NCI-H748 treated with DMSO at 0.1 percent for 48 hours (cell line): ENCODE measurements at places on chromosomes 11 and 22.

DNA sequence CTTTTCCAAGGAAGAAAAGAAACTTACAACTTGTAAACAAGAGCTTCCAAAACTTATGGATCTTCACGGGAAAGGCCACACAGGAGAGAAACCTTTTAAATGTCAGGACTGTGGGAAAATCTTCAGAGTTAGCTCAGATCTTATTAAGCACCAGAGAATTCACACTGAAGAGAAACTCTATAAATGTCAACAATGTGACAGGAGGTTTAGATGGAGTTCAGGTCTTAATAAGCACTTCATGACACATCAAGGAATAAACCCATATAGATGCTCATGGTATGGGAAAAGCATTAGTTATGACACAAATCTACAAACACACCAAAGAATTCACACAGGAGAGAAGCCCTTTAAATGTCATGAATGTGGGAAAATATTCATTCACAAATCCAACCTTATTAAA lies 32.4 kb downstream of the GAB2 start:
- DNase-seq: no peak

DNA sequence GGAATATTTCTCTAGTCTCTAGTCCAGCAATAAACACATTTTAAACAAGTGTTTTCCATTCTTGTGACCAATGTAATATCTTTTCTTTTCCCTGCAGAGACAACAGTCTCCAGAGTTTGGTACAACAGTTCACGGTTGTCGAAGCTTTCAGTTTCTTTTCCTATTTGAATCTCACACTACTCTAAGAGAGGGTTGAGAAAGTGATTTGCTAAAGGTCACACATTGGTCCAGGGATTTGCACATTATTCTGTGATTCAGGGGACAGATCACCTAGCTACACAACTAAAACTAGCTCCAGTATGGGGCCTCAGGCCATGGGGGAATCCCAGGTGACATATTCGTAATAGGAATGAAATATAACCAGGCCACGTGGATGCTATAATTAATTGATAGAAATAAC lies 132.5 kb downstream of the HIPK3 start:
- no peak for DNase-seq

DNA sequence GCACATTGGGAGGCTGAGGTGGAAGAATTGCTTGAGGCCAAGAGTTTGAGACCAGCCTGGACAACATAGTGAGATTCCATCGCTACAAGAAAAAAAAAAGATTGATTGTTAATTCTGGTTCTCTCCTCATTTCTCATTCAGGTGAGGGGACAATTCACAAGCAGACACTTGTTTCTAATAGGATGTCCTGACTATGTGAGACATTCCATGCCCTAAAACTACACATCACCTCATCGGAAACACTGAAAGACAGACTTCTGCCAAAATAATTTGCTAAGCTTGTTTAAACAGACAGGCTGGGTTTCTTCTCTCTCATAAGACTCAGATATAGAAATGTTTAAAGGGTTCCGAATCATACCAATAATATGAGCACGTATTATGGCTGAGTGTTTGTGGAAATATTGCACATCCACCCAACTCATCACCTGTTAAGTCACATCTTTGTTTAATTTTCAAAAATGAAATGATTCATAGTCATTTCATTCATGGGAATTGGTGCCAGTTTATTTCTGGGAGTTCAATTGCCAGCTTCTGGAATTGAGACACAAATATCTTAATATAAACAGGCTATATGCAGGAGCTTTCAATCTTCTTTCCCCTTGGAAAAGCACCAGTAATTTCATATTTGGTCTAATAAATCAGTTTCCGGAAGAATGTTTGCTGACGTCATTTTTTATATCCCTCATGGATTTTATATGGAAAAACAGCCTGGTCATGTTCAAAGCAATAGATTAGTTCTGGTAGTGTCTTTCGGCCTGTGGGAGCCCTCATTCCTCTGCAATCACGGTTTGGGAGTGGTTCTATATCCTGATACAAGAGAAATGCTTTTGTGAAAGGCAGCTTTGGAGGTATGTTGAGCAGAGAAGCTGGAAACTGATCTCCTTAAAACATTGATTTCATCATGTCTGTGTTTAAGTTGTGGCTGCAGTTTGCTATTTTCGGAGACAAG lies 87.0 kb downstream of the BDNF start:
- no peak for DNase-seq

GRCh38 chr11:30479899-30480298 lies 106.3 kb downstream of the MPPED2 start:
- DNase-seq: no peak

DNA sequence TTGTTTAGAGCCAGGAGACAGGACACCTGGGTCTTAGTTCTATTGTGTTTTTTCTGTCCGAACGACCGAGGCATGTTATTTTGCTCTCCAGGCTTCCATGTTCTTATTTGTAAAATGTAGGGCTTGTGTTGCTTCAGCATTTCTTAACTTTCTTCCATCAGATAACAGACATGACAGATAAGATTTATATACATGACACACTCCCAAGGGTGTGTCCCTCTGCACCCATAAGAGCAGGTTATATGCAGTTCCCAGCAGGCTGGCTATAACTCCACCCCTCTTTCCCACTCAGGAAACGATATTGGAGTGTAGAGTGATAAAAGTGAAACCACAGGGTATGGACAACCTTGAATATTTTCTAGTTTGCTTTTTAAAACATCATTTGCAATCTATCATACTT lies 65.8 kb downstream of the APIP start:
- no peak for DNase-seq

DNA sequence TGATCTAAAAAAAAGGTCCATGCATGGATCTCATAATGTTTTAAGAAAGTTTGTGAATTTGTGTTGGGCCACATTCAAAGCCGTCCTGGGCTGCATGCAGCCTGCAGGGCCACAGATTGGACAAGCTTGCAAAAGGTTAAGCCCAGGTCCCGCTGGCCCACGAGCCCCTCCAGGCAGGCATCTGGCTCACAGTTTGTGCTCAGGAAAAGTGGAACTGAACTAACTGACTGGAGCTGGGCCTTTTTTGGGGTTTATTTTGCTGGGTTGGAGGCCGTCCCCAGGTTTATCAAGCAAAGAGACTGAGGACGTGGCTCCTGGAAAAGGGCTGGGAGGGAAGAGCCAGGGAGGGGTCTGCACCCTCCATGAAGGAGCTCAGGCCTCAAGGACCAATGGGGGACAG lies 32.1 kb upstream of the BAIAP2L2 start:
- DNase-seq: no peak

DNA sequence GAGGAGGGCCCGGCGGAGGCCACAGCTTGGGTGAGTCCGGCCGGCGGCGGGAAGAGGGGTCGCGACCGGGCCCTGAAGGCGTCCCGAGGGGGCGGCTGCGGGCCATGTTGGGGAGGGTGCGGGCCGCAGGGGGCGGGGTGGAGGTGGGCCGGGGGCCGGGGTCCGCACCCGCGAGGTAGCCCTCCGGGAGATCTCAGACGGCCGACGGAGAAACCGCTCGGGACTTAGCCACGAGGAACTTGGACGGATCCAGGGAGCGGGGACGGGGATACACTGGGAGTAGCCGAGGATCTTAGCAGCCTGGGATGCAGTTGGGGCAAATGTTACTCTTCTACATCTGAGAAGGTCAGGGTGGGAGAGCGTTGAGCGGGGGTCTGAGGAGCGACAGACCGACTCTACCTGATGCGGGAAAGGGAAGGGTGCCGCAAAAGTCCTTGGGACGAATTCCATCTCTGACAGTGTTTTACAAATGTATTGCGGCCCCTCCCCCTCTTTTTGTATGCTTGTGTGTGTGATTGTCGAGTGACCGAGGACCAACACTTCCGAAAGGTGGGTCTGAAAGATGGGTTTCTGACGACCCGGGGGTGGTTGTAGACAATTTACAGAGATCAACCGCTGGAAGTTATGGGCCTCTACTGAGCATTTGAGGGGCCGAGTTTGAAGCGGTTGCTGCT lies 658 bp downstream of the STIP1 start:
- no peak for DNase-seq

GRCh38 chr11:63884196-63884932 lies 32.6 kb downstream of the RCOR2 start:
- no peak for DNase-seq

DNA sequence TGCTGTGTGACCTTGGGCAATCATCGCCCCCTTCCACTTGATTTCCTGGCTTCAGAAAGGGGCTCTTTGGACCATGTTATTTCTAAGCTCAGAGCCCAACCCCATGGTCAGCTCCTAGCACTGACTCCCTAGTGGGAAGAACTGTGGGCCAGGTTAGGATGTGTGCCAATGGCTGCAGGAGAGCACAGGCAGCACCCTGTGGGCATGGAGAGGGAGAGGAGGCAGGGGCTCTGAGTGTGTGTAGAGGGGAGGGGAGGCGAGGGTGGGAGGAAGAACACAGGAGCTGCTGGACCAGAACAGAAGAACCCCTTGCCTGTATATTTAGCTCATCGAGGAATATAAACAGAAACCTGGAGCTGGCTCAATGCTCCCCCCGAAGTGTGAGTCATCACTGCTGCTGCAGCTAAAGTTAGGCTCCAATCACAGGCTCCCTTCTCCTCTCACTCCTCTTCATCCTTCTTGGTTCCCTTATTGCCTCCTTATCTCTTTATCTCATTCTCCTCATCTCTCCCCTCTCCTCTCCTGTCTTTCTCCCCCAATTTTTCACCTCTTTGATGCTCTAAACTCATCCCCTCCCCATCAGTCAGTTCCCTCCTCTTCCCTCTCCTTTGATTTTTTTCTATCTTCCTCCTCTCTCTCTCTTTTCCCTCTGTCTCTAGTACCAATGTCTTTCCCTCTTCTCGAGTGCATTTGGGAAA lies 14.5 kb upstream of the RPS19BP1 start:
- DNase-seq: no peak

GRCh38 chr11:112962579-112963367 lies 1.6 kb downstream of the NCAM1 start:
- peak; percentile 69 for DNase-seq

DNA sequence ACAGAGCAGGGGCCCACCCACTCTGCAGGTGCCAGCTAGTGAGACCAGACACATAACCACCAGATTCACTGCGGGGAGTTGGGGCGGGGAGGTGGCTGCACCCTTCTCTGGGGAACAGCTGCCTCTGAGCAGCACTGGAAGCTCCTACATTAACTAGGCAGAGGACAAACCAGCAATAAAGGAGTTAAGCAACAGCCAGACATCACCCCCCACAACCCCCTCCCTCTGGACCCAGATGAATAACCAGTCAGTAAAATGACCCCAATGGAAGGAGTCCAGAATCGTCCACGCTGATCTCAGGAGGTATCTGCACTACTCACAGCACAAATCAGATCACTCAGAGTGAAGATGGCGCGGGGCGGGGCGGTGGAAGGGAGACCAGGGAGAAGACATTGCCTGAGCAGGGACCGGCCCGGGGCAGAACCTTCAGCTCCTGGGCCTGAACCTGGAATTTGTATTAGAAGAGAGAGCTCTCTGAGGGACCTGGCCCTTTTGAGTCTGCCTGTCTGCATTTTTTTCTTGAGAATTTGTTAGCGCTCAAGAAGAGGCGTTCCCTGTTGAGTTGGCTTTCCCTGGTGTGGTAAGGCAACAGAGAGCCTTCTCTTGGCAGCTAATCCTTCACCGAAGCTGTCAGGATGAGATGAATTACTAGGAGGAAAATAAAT lies 125.5 kb upstream of the NCAM1 start:
- no peak for DNase-seq

- no peak for DNase-seq
These were observed 107.8 kb upstream of the CHORDC1 start for GRCh38 chr11:90330632-90331031.

GRCh38 chr11:57536947-57537619 lies at the start of gene SMTNL1:
Gene SMTNL1 (plus strand): TSS chr11:57537595. CDS start chr11:57542643, 5,048 bp downstream.
- no peak for DNase-seq

DNA sequence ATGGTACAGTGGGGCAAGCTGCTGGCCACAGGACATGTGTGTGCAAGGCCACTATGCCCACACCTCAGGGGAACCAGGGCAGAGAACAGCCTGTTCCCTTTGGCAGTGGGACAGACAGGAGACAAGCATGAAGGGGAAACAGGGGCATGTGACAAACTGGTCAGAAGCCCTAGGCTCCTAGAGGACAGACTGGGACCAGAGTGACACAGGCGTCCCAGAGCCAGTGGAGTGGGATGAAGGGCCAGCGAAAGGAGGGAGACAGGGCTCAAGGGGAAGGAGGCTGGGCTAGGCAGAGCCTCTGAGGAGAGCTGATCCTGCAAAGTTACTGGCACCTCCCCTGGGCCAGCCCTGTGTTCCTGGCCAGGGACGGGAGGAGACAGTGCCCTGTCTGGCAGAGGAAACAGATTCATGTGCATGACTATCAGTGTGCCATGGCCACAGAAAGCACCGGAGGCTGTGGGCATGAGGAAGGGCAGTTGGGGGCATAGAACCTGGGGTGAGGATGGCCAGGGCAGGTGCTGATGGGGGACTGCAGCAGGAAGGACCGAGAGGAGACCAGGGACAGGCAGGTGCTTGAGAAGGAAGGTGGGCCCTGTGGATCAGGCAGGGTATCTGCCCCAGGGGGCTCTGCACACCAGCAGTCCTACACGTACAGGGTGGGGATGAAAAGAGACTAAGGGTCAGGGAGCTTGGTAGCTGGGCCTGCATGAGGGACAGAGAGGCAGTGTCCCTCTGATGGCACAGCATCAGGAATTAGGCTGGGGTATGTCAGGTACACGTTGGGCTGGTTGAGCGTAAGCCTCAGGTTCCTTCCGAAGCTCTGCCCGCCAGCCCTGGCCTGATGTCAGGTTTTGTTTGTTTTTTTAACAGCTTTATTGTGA lies 9.8 kb downstream of the DERL3 start:
- DNase-seq: no peak

GRCh38 chr22:47994601-47995263 lies 1232.3 kb downstream of the TBC1D22A start:
- no peak for DNase-seq

DNA sequence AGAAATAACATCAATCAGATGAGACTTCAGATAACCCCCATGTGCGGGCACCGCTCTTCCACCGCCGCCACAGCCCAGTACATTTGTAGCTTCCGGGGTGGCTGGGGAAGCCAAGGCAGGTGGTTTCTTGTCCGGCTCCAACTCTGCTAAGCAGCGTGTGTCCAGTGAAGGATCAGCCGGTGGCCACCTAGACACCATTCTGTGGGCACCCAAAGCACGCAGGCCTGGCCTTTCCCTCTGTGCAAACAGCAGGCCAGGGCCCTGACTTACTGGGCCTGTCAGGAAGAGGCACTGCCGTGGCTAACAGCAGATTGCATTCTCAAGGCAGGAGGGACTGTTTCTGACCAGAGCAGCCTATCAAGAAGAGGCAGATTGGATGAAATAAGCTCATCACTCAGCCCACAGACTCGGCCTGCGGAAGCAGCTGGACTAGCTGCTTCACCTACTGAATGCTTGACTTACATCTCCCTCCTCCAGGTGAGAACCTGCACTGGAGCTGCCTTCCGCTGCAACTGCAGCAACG lies 74.8 kb downstream of the ETS1 start:
- no peak for DNase-seq

- no peak for DNase-seq
These were observed 234.8 kb downstream of the CASP12 start for GRCh38 chr11:104663190-104664140.

DNA sequence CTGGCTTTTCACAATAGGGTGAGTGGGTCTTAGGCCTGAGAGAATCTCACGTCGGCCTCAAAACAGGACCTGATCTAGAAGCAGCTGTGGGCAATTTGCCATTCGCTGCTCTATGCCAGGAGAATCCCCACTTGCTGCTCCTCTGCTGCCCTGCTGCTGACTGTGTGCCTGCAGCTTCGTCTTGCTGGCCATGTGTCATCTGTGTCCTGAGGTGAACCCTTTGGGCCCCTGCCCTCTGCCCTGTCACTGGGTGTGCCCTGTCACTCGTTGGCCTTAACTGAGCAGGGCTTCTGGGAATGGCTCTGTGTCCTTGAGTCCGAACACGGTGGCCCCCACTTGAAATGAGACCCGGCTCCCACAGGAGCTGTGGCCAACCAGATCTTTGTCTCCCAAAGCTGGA lies 6.2 kb downstream of the NAA40 start:
- no peak for DNase-seq
